ENCODE measurements at places on chromosomes 5 and 9.
A peak's percentile ranks its signal among the peaks of the same experiment; 100 is the strongest.

DNA sequence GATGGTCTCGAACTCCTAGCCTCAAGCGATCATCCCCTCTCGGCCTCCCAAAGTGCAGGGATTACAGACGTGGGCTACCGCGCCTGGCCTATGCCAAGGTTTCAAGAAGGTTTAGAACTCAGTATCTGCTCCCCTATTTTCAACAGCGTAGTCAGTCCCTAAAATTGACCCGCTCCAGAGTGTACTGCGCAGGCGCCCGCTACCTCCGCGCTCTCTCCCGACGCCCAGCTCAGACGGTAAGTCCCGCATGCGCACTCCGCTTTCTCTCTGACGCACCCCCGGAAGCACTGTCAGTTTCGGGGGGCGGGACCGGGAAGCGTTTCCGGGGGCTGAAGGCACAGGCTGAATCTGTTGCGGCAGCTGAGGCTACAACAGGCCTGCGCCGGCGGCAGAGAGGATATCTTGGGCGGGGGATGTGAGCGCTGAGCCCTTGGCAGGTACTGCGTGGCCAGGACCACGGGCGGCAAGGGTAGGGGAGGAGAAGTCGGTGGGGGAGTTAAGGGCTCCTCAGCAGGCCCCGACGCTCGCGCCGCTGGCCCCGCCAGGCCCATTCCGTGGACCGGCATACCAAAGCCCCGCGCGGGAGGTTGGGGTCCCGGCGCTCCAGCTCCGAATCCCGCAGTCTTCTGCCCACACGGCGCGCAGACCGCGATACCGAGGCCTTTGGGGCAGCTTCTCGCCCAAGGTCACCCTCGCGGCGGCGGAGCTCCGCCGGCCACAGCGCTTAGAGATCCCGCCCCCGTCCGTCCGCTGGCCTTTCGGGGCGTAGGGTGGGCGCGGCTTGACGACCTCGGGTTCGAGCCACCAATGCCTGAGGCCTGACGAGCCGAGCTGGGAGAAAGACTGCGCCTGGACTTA is at the start of gene ZBTB43:
ZBTB43 (plus strand) TSS at position 345 of the 858 bp plus-strand sequence. CDS start 27,470 bp downstream, outside the sequence.
- peak; percentile 97 for DNase-seq

DNA sequence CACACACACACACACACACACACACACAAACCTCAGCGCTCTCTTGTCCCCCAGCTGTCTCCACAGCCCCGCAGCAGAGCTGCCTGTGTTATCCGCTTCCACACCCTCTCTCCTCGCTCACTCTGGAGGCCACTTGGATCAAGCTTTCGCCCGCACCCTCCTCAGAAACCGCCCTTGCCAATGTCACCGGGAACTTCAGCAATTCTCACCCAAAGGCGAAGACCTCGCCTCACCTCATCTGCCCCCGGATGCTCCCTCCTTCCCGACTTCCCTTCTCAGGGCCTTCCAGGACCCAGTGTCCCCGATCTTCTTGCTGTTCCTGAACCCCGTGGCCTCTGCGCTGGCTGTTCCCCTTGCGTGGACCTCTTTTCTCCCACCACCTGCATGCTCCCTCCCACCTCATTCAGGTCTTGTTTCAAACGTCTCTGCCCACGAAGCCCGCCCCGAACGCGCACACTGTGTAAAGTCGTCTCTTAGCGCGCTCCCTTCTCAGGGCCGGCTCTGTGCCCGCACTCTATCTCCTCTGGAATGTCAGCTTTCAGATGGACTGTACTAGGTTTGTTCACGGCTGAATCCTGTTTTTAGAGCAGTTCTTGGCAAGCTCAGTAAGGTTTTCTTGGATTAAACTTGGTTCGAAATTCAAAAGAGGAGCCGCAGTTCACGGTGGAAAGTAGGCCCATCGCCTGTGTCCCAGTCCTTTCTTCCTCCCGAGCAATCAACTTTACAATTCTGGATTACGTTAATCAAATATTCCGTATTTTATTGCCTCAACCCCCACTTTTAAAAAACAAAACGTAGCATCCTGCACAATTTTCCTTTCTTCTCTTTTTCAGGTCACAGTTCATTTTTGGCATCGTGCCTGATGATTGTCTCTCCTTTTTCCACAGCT is 1.0 kb upstream of the TRIM7 start:
- DNase-seq, result peak; percentile 41

DNA sequence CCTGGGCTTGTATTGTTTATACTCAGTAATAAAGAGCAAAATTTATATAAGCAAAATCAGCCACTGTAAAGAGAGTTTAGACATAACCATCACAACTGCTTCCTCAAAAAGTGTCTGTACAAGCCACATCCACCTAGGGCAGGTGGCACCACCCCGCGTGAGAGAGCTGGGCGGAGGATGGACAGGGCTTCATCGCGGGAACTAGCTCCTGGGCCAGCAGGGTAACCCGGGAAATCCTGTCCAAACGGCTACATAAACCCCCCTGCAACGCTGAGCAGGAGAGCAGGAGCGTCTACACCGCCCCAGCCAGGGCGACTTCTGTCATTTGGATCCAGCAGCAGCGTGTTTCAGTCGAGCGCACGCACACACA is 1.3 kb downstream of the SLC6A3 start:
- no peak for DNase-seq

DNA sequence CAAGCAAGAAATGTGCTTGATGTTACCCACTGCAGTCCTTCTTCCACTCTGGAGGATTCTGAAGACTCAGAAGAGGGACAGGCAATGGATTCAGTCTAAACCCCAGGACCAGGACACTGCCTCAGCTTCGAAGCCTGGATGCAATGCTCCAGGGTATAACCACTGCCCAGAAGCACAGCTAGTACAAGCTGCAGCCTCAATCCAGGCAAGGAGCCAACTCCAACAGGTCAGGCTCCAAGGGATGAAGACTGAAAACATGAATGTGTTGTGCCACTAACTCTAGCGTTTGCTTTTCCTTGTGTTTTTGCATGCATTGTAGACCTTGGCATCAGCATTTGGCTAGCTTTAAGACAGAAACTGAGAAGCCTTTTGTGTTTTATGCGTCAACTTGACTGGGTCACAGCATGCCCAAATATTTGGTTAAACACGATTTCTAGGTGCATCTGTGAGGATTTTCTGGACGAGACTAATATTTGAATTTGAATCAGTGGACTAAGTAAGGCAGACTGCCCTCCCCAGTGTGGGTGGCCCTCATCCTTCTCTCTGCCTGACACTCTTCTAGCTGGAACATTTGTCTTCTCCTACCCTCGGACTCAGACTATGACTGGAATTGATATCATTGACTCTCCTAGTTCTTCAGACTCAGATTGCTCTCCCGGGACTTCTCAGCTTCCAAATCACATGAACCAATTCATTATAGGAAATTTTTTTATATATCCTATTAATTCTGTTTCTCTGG is 20.5 kb upstream of the GPX3 start:
- peak; percentile 36 for DNase-seq

DNA sequence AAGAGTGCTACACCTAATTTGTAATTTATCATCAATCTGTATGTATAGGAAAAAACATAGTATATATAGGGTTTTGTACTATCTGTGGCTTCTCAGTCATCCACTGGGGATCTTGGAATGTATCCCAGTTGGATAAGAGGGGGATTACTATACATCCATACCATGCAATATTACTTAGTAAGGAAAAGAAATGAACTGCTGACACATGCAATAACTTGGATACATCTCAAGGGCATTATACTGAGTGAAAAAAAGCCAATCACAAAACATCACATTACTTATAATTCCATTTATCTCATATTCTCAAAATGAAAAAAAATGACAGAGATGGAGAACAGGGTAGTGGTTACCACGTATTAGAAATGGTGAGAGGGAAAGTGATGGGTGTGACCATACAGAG is 108.3 kb upstream of the RGS7BP start:
- no peak for DNase-seq

Data from fibroblast of pulmonary artery (primary cell).